WTC11 (cell line): ENCODE measurements at places on chromosomes 5 and 9. TPM values are rescaled to one million over a fixed set of nuclear protein-coding genes. Genes with fewer than 3 reads are reported as not detected.

SHC3 gene
- total RNA-seq: 4.2 to 5.1 TPM (median 4.9 TPM) in 3 replicates

GRCh38 chr9:84945878-84946538 is 276.5 kb downstream of the NTRK2 start:
- no peaks in the 10 kb centered on the region for H3K27me3 ChIP-seq
- H3K36me3 ChIP-seq: no peaks in the 10 kb centered on the region
- H3K4me3 ChIP-seq: no peak overlapping the region
- peaks cover 4% of the 10 kb centered on the region; the same call in 1 of the 2 replicates for H3K4me1 ChIP-seq
- no peak for DNase-seq
- H3K27ac ChIP-seq: no peak overlapping the region

- no peak for DNase-seq
- peaks cover 8% of the 10 kb centered on the region for H3K4me1 ChIP-seq
- no peak overlapping the region for H3K4me3 ChIP-seq
Measured at GRCh38 chr9:115234094-115234493, 116.1 kb upstream of the TNC start.

DNA sequence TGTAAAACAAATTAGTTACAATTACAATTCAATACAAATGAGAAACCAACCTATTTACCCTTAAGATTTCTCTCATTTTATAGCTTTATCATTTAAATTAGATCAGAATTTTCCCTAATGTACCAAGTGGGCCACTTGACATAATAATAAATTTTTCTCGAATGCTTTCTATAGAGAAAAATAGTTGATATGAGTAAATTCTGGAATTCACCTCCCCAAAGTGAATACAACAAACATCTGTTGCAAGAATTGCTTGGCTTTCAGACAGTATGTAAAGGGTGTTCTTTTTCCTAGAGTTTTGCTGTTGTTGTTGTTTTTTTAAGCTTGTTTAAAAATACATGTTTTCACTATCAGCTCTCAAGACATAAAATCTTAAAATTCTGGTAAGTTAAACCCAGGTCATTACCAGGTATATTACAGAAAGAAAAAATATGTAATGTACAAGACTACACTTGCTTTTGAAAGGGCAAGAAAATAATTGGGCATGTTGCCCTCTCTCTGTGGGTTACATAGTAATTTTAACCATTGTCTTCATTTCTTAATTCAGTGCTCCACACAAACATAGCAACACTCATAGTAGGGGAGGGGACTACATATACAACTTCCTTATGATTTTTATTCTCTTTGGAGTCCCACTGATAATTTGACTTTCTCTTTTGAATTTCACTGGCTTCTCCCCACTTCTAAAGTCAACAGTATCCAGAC is 200.6 kb downstream of the ARL15 start:
- peaks cover 12% of the 10 kb centered on the region for H3K4me1 ChIP-seq
- DNase-seq: no peak
- no peak overlapping the region for H3K4me3 ChIP-seq
- peaks cover 5% of the 10 kb centered on the region; the same call in 1 of the 2 replicates for H3K36me3 ChIP-seq

- H3K36me3 ChIP-seq: no peaks in the 10 kb centered on the region
- H3K27me3 ChIP-seq: no peaks in the 10 kb centered on the region; the same call in 1 of the 2 replicates
- no peak overlapping the region for H3K4me3 ChIP-seq
- H3K4me1 ChIP-seq: no peaks in the 10 kb centered on the region
- no peak for DNase-seq
- H3K27ac ChIP-seq: no peak overlapping the region
Measured at GRCh38 chr5:27571681-27572080, 533.3 kb upstream of the CDH9 start.

- peaks cover 30% of the 10 kb centered on the region for H3K27me3 ChIP-seq
- peaks cover 60% of the 10 kb centered on the region for H3K4me1 ChIP-seq
- DNase-seq: peak; percentile 51
- H3K36me3 ChIP-seq: peaks cover 22% of the 10 kb centered on the region
Measured at GRCh38 chr5:5078009-5078897, 61.9 kb upstream of the ADAMTS16 start.

IGIP gene
- 1.2 to 1.7 TPM (median 1.5 TPM) in 3 replicates for total RNA-seq

DNA sequence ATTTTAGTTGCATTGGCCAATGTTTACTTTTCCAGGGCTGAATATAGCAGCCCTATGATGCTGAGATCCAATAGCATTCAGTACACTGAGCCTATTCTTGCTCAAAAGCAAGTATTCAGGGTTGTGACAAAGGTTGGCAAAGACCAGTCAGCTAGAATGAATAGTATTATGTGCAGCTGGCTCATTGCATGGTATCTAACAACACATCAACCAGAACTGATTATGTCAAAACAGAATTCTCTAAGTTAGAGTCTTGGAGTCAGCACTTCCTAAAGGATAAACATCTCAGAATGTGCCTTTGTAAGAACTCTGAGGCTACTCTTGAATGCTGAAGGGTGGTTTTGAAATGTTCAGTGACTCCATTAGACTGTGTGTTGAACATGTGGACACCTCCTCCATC is 774.5 kb upstream of the RGMB start:
- no peak for DNase-seq
- no peaks in the 10 kb centered on the region for H3K27me3 ChIP-seq
- no peak overlapping the region for H3K4me3 ChIP-seq
- no peak overlapping the region for H3K27ac ChIP-seq

FAM174A gene
- 6.4 to 8.8 TPM (median 6.9 TPM) in 3 replicates for total RNA-seq

DNA sequence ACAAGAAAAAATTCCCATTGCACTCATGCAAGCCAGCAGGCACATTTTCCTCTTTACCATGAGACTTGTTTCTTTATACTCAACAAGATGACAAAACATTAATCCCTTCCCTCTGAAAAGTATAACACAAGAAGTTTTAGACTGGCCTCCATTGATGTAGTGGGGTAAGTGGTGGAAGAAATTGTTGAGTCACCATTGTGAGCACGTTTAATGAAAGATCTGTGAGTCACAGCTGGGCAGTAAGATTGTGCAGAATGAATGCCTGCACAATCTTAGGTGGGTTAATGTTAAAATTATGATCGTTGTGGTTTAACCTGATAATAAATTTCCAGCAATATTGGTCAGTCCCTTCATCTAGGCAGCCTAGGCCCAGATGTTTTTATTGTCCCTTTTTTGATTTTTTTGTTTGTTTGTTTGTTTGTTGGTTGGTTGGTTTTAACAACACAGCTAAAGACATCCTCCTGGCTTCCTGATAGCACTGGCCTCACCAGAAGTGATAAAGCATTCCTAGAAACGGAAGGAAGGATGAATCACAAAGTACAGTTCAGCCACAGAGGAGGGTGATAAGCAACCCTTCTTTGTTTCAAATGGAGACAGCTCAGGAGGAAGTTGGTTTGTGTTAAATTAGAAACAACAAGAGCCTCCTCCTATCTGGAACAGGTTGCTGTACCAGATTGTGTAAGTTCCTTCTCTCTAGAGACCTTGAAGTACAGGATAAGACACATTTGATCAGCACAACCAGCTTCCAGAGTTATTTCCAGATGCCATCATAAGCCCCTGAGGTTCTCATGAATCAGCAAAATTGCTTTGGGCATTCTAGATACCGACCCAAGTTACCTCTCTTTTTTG is 40.3 kb downstream of the SLC24A2 start:
- no peak overlapping the region for H3K4me3 ChIP-seq
- peak overlapping the region; percentile 78; the same call in 1 of the 2 replicates for H3K27ac ChIP-seq
- H3K4me1 ChIP-seq: peaks cover 14% of the 10 kb centered on the region
- H3K27me3 ChIP-seq: no peaks in the 10 kb centered on the region

DNA sequence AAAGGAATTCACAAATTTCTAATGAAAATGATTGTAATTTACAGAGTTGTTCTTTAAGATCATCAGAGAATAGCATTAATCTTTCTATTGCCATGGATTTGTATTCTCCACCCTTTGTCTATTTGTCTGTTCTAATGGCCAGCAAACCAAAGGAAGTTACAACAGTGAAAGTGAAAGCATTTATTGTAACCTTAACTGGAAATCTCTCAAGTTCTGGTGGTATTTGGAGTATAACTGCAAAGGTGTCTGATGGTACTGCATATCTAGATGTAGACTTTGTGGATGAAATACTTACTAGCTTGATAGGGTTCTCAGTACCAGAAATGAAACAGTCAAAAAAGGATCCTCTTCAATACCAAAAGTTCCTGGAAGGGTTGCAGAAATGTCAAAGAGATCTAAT is 21.7 kb downstream of the RMI1 start:
- H3K4me1 ChIP-seq: no peaks in the 10 kb centered on the region
- H3K36me3 ChIP-seq: peaks cover 19% of the 10 kb centered on the region
- H3K27ac ChIP-seq: no peak overlapping the region
- DNase-seq: no peak

DNA sequence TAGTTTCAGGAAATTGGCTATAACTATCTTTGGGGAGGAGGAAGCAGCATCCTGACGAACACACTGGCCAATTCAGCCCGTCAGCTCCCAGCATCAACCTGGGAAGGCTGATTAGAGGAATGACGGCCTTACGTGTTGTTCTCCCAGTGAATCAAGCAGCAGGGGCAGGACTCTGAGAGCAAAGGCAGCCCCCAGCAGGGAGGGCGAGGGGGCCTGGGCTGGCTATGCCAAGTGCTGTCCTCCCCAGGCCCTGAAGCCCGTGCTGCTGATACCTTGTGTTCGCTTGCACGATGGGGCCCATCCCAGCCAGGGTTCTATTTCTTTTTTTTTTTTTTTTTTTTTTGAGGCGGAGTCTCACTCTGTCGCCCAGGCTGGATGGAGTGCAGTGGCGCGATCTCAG is 254.1 kb downstream of the FSTL4 start:
- no peak overlapping the region for H3K27ac ChIP-seq
- H3K4me3 ChIP-seq: no peak overlapping the region
- DNase-seq: no peak

SLC27A6 gene
- 3.6 to 4.0 TPM (median 3.9 TPM) in 3 replicates for total RNA-seq

GRCh38 chr5:96816991-96817390 is 9.2 kb upstream of the ERAP1 start:
- no peak overlapping the region; the same call in 1 of the 2 replicates for H3K27ac ChIP-seq
- H3K4me1 ChIP-seq: peaks cover 29% of the 10 kb centered on the region
- DNase-seq: no peak
- H3K4me3 ChIP-seq: no peak overlapping the region
- H3K36me3 ChIP-seq: no peaks in the 10 kb centered on the region

MELK gene
- 44.6 to 53.2 TPM (median 45.7 TPM) in 3 replicates for total RNA-seq

PCDHGA5 gene
- 2.0 to 2.5 TPM (median 2.4 TPM) in 3 replicates for total RNA-seq

- DNase-seq: no peak
- H3K4me1 ChIP-seq: peaks cover 31% of the 10 kb centered on the region
- no peaks in the 10 kb centered on the region for H3K36me3 ChIP-seq
Measured at GRCh38 chr5:163894645-163895044, 389.2 kb downstream of the MAT2B start.

LIFR gene
- 12.9 to 14.4 TPM (median 13.7 TPM) in 3 replicates for total RNA-seq

DNA sequence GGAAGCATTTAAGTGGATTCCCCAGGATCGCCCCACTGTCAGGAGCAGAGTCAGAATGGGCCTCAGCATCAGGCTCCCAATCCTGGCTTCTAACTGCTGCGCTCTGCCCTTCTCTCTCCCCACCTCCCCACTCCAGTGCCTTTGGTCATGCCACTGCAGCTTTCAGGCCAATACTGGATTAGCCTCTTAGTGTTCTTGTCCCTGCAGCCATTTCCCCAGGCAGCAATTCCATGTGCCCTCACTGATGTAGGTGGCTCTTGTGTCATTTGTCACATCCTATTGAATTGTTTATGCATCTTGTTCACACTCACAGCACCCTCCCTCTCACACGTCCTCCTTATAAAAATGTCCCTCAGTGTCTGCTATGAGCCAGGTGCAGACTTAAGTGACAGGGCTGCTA is 544.2 kb upstream of the DAP start:
- H3K27ac ChIP-seq: no peak overlapping the region
- no peaks in the 10 kb centered on the region for H3K36me3 ChIP-seq
- H3K4me3 ChIP-seq: no peak overlapping the region

C1QTNF2 gene
- 0.25 to 0.52 TPM (median 0.44 TPM) in 3 replicates for total RNA-seq

- peaks cover 19% of the 10 kb centered on the region for H3K36me3 ChIP-seq
- H3K4me3 ChIP-seq: no peak overlapping the region
- peaks cover 31% of the 10 kb centered on the region for H3K4me1 ChIP-seq
- no peak for DNase-seq
Measured at GRCh38 chr5:64836786-64837185, 68.1 kb downstream of the CWC27 start.

BTNL9 gene
- total RNA-seq: 1.6 to 3.4 TPM (median 1.8 TPM) in 3 replicates

SH3TC2 gene
- total RNA-seq: 0.18 to 0.78 TPM (median 0.61 TPM) in 3 replicates

DNA sequence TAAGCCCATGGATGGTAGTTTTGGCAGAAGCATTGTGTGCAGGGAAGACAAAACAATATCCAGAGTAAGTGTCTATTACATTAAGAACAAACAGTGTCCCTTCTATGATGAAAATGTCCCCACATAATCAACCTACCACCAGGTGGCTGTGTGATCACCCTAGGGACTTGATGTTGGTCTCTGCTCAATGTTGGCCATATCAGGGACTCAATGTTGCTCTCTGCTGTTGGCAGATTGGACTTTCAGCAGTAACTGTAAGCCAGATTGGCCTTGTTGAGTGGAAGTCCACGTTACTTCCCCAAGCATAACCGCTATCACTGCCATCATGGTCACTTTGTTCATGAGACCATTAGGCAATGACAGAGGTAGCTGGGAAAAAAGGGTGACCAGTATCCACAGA is 52.8 kb upstream of the PRSS3 start:
- 0 out of 2 replicates have a peak, but pooled peaks cover 2% of the 10 kb centered on the region for H3K27me3 ChIP-seq
- H3K27ac ChIP-seq: no peak overlapping the region
- no peak overlapping the region for H3K4me3 ChIP-seq
- no peak for DNase-seq

- no peaks in the 10 kb centered on the region for H3K27me3 ChIP-seq
- no peak overlapping the region for H3K4me3 ChIP-seq
- DNase-seq: no peak
- peaks cover 42% of the 10 kb centered on the region for H3K4me1 ChIP-seq
- H3K27ac ChIP-seq: no peak overlapping the region
Measured at GRCh38 chr5:59833448-59833847, 60.1 kb downstream of the PDE4D start.

- DNase-seq: no peak
- H3K36me3 ChIP-seq: no peaks in the 10 kb centered on the region
- no peaks in the 10 kb centered on the region for H3K4me1 ChIP-seq
- no peaks in the 10 kb centered on the region for H3K27me3 ChIP-seq
Measured at GRCh38 chr5:101605700-101606099, 690.4 kb downstream of the SLCO4C1 start.

GSN gene
- total RNA-seq: 47.0 to 57.3 TPM (median 54.9 TPM) in 3 replicates

- H3K27ac ChIP-seq: no peak overlapping the region
- no peak for DNase-seq
- H3K27me3 ChIP-seq: no peaks in the 10 kb centered on the region
- no peak overlapping the region for H3K4me3 ChIP-seq
Measured at GRCh38 chr5:55583578-55583977, 48.8 kb upstream of the PLPP1 start.

GRCh38 chr9:135882011-135882410 is 25.3 kb downstream of the CAMSAP1 start:
- H3K27me3 ChIP-seq: no peaks in the 10 kb centered on the region
